Caco-2 (cell line): ENCODE measurements at places on chromosomes 4 and X. TPM values are rescaled to one million over a fixed set of nuclear protein-coding genes. Genes with fewer than 3 reads are reported as not detected.

The COX7B2 gene
- total RNA-seq = not detected in 2 replicates

The LCORL gene
- total RNA-seq = 9.3 and 11.3 TPM in 2 replicates

The EDNRA gene
- 0.58 and 0.73 TPM in 2 replicates for total RNA-seq

The CFAP99 gene
- not detected in 2 replicates for total RNA-seq

The TADA2B gene
- total RNA-seq = 17.2 and 21.8 TPM in 2 replicates

The ERAS gene
- total RNA-seq = not detected in 2 replicates

The SMIM31 gene
- not detected in 2 replicates for total RNA-seq

The GPR82 gene
- total RNA-seq = not detected in 2 replicates

The TMEM31 gene
- total RNA-seq = not detected in 2 replicates

The H2BW2 gene
- total RNA-seq = not detected in 2 replicates

The TMPRSS11D gene
- total RNA-seq = not detected in 2 replicates

The SRPX2 gene
- total RNA-seq = 3.6 and 5.3 TPM in 2 replicates

The LRP2BP gene
- total RNA-seq = 0.20 and 0.46 TPM in 2 replicates

The UNC5C gene
- total RNA-seq = not detected in 2 replicates

The ZRSR2 gene
- 8.1 and 8.4 TPM in 2 replicates for total RNA-seq
